Stimulated activated CD8-positive, alpha-beta memory T cell treated with anti-CD3 and anti-CD28 coated beads, Interleukin-7, amount 100 ng/mL, for 1 hour (primary cell): ENCODE measurements at places on chromosomes 6 and 20.

DNA sequence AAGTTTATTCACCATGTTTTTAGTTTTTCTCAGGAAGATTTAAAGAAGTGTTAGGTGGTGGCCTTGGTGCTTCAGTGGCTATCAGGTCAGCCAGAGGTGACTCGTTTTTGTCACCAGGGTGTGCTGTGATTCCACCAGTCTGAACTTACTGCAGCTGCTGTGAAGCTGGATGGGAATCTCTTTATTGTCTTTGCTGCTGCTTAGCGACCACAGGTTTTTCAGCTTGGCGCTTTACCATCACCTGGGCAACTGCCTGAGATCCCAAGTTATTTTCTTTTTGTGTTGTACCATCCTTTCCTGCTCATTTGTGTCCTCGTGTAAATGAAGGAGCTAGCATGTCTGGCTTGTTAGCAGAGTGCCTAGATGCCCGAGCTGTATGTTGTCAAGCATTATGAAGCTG is 146.9 kb downstream of the MACROD2 start:
- no peak for DNase-seq

GRCh38 chr6:160733050-160733646 is 31.1 kb downstream of the PLG start:
- no peak for DNase-seq

- no peak for DNase-seq
Measured at GRCh38 chr6:68197356-68197755, 437.7 kb upstream of the ADGRB3 start.

DNA sequence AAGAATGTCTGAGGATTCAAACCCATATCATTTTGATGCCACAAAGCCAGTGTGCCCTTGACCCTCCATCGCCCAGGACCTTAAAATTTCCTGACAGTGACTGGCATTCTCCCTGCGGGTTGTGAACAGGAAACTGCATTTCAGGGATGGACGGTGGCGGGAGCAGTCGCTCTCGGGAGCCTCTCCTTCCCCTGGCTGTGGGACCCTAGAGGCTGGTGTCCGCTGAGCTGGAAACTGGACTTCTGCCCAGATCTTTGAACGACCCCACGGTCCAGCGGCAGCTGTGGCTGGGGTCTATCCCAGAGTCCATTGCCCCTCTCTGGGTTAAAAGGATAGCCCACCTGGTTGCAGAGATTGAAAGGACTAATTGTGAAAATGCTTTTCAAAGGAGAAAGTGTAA is 1.4 kb upstream of the SEC63 start:
- DNase-seq = no peak

DNA sequence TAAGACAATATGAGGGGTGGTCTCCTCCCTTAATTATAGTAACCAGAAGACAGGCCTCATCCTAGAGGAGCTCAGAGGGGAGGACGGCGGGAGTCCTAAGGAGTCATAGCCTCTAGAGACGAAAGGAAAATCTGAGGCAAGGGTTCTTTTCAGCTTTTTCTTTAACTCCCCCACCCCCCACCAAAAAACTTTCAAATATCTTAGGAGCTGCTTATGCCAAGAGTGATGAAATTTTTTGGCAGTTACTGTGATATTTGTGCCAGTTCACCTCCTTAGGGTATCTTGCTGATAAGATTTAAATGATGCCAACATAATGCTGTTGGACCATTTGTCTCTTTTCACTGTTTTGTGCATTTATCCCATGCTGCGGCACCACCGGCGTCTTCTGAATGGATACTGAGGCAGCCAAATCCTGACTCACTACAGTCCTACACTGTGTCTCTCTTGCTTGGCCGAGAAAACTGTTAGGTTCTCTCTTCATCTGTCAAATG is 44.5 kb upstream of the DSE start:
- DNase-seq = no peak

DNA sequence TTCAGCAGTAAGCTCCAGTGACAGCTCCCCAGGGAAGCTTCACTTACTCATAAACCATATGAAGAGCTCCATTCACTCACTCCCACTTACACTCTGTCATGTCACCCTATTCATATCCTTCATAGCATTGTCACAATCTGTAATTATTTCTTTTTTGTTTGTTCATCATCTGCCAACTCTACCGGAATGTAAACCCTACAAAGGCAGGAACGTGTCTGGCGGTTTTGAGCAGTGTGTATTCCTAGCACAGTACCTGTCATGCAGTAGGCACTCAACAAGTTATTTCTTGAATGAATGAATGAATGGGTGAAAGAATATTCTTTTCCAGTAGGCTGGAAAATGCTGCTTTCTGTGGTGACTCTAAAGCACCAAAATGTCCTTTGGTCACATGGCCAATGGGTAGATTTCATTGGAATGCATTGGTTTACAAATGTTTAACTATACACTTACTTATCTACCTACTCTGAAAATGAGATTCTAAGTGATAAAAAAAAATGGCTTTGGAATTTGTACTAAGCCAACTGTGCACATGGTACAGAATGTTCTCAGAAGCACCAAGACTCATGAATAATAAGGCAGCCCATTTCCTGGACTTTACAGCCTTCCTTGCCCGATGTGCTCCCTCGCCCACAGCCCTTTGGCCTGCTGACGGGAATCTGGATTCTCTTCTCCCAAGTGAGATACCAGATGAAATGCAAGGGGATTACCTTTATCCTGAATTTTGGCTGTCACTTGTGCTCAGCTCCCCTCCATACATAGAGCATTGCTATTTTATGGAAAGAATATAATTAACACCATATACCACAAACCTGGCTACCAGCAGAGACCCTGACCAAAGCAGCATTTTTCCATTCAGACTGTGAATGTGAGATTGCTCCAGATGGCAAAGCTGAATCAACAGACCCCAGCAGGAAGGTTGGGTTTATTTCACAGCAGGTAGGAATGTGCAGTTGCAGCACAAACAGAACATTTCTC is 273.3 kb downstream of the ALDH8A1 start:
- no peak for DNase-seq

DNA sequence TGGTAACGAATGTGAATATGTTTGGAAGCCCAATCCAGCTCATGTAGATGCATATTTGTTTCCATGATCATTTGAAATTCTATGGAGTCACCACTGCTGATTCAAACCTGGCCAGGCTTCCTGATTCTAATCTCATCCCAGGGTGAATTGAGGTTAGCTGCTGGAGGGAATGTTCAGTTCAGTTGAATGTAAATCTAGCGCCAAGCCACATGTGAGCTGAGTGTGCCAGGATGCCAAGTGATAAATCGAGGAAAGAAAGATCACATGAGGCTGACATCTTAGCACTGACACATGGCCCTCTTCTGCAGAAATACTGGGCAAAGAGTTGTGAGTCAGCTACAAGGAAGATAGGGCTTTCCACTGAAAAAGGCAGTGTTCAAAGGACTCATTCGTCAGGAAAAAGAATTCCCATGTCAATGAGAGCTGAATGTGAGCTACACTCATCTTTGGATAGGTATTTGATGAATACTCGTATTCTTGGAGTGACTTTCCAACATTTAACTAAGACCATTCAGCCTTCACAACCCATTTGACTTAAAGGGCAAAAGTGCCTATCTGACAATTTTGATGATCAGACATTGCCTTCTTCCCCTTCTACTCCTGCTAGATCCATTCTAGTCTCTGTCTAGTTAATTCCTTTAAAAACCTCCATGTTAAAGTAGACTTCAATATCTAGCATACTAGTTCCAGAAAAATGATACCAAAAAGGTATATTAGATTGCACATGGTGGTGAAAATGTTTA is 172.1 kb downstream of the MTFR2 start:
- DNase-seq = no peak

- no peak for DNase-seq
Measured at GRCh38 chr6:96124778-96125177, 109.0 kb downstream of the FUT9 start.

DNA sequence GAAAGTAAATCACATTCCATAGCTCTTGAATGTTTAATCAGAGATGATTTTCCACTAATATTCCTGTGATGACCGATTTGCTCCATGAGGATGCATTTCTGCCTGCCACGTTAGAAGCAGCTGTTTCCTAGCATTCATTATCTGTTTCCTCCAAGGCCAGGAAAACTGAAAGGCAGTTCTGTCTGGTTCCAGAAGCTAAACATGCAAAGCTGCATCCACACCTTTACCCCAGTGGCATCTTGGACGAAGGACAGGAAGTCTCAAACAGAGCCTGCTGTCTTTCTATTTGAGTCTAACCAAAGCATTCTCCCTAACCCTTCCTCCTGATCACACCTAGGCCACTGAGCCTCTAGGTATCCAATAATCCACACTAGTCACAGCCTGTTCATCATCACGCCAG is 27.6 kb downstream of the CNKSR3 start:
- DNase-seq = no peak

DNA sequence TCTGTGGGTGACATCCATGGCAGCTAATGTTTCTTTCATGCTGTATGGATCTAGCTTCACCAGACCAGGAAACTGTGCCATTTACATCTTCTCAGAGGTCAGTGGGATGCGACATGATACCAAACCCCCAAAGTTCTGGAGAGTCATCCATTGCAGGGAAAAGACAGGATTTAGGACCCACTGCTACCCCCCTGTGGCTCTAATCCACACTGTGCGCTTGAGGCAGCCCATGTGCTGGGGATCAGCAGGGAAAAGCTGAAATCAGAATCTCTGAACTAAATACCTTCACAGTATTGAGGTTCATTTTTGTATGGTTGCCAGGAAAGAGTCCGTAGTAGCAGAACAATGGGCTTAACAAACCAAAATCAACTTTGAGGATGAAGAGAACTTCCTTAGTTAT is 164.4 kb downstream of the TMEM242 start:
- no peak for DNase-seq

GRCh38 chr6:170073846-170074245 is 217.0 kb downstream of the DLL1 start:
- no peak for DNase-seq

DNA sequence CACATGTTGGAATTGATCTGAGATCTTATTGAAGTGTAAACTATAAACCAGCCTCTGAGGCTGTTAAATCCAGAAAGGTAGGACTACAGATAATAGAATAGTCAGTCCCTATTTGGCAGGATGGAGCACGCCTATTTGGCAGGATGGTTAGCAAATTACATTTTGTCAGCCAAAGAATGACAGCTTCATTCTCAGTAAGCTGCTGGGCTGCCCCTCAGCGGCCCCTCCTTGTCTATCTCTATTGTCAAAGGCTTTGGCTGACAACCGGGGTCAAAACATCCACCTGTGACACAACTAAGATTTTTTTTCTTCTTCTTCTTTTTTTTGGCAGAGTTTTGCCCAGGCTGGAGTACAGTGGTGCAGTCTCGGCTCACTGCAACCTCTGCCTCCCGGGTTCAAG is 123.4 kb upstream of the ECI2 start:
- no peak for DNase-seq

GRCh38 chr6:20117474-20117873 is 94.8 kb downstream of the MBOAT1 start:
- no peak for DNase-seq

DNA sequence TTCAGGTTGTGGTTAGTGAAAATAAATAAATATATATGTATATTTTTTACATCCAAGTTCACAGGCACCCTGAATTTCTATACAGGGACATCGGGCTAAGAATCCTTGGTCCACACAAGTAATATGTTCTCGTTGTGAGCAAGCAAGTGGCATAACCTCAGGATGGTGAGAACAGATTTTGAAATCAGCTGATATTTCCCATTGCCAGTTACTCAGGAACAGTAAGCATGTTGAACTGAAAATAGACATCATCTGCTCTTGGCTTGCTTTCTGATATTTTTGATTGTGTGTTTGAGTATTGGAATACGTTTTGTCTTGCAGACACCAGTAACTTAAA is 87.7 kb downstream of the TRMT6 start:
- no peak for DNase-seq

DNA sequence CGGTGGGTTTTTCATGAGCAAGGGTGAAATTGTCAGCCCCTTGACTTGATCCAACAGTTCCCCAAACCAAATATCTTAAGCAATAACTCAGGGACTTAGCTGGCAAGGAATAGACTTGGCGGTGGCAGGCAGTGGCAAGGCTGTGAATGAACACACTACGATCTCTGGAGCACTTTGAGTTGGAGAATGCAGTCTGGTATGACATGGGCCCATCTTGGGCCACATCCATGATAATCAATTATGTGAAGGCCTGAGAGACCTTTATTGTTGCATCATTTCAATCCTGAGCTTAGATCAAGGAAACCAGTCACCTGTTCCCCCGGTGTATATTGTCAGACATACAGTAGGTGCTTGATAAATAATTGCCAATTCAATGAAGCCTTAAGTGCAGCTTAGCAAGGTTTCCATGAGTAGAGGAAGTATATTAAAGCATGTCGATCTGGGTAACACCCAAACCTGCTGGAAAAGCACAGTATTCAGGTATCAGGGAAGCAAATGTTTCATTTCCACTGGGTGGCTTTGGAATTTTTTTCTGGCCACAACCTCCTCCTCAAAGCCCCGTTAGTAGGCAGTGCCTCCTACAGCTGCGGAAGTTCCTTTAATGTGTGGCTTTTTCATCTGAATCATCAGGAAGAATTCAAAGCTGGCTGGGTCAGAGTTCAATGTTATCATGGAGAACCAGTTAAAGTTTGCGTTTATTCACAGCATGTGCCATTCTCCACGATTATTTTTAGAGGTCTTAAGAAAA is 10.2 kb downstream of the CASS4 start:
- DNase-seq = no peak

GRCh38 chr20:24235296-24236175 is 233.9 kb upstream of the SYNDIG1 start:
- DNase-seq = no peak

GRCh38 chr6:114159727-114160126 is 183.1 kb downstream of the HS3ST5 start:
- no peak for DNase-seq

DNA sequence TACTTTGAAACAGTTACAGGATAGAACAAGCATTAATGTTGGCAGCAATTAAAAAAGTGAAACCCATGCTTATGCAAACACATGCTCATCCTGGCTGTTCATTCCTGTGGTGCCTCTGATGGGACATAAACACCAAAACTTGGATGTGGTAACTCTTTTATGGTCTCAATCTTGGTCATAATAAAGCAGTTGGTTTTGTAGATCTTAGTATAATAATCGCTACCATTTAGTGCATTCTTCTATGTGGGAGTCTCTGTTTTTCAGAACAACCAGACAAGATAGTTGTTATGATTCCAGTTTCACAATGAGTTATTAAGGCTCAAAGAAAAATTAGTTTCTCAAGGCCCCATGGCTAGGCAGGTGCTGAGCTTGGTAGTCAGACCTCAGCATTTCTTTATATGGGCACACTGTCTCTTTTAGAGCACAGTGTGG is 184.0 kb downstream of the UTRN start:
- no peak for DNase-seq

GRCh38 chr20:62214067-62214466 is 6.0 kb downstream of the HRH3 start:
- no peak for DNase-seq

DNA sequence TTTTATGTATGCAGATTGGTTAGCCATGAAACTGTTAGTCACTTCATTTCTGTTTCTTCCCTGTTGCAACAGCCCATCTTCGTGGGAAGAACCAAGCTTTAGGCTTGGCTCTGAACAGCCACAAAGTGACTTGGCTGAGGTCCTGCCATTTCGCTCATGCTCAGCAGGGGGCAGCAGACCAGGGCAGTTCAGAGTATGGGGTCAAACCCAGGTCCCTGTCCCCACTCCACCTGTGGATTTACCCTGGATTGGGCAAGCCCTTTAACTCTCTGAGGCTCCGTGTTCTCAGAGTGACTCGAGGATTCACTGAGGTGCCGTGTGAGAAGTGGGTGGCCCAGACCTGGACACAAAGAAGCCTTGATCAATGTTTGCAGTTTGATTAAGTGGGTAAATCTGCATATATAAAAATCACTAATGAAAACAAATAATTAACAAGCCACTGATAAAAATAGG is 19.8 kb upstream of the MAP1LC3A start:
- DNase-seq = no peak
